ENCODE measurements at places on chromosomes 1 and 21. TPM values are rescaled to one million over a fixed set of nuclear protein-coding genes. Genes with fewer than 3 reads are reported as not detected.

DNA sequence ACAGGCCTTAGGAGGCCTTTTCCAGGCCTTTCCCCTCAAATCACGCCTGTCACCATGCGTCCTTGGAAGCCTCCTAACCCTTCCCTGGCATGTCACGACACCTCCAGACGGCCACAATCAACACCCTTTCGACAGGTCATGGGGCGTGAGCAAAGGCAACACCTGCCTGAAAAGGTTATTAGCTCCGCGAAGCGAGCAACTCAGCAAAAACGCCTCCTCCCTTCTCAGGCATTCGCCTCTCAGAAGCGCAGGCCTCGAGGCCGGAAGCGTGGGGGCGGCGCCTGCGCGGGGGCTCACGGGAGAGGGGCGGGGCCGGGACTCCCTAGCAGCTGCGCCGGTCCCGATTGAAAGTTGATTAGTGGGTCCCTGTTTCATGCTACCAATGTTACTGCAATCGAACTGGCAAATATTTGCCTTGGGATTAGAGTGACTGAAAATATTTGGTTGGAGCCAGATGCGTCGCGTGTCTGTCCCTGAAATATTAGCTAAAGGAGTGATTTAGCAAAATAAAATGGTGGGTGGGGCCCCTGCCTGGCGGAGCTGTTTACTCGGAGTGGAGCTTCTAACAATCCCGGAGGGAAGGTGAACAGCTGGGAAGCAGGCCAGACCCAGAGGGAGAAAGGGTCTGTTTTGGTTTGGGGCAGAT lies 44.9 kb downstream of the GFI1 start:
- H3K36me3 ChIP-seq, result no peaks in the 10 kb centered on the region
- H3K4me1 ChIP-seq, result peaks cover 5% of the 10 kb centered on the region
- H3K27ac ChIP-seq, result no peak overlapping the region
- H3K4me3 ChIP-seq, result no peak overlapping the region

- H3K27ac ChIP-seq, result no peak overlapping the region
- H3K36me3 ChIP-seq, result no peaks in the 10 kb centered on the region
- no peaks in the 10 kb centered on the region for H3K4me1 ChIP-seq
- H3K27me3 ChIP-seq, result no peaks in the 10 kb centered on the region
- DNase-seq, result no peak
Measured at GRCh38 chr1:105210747-105211146, 1461.0 kb downstream of the AMY1C start.

DNA sequence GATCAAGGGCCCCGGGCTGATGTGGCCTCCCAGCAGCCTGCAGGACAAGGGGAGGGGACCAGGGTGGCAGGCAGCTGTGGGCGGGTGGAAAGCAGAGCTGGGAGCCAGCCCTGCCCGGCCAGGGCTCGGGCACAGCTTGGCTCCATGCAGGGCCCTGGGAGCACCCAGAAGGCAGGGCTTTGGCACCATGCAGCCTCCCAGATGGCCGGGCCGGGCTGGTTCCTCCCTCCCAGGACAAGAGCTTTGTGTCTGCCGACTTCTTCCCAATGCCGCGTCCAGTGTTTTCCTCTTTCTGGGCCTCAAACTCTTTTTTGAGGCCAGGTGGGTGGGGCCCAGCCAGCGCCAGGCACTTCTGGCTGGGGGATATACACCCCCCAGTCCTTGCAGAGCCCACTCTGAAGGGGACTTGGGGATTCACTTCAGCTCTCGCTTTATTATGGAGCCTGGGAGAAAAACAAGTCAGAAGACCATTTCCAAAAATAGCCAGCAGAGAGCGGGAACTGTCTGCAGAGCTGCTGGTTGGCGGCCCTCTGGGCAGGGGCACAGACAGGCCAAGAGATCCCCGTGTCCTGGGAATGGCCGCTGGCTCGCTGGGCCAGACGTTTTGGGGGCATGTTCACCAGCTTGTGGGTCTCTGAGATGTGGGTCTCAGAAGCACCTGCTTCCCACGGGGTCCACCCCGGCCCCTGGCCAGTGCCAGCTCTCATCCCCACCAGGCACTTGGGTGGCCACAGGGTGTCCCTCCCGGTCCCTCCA lies 103.8 kb upstream of the ARHGEF16 start:
- no peak overlapping the region for H3K27ac ChIP-seq
- no peak for DNase-seq

GRCh38 chr1:179337288-179337687 lies 28.5 kb upstream of the AXDND1 start:
- no peaks in the 10 kb centered on the region for H3K4me1 ChIP-seq
- H3K36me3 ChIP-seq, result 0 out of 2 replicates have a peak, but pooled peaks cover 4% of the 10 kb centered on the region
- no peak overlapping the region for H3K4me3 ChIP-seq
- H3K27ac ChIP-seq, result no peak overlapping the region
- DNase-seq, result no peak
- no peaks in the 10 kb centered on the region for H3K27me3 ChIP-seq

- no peak overlapping the region for H3K4me3 ChIP-seq
- H3K36me3 ChIP-seq, result no peaks in the 10 kb centered on the region
- no peak overlapping the region for H3K27ac ChIP-seq
- H3K4me1 ChIP-seq, result no peaks in the 10 kb centered on the region
Measured at GRCh38 chr1:109598655-109599054, 20.8 kb downstream of the GNAT2 start.

GRCh38 chr1:204036882-204037655 lies 35.8 kb upstream of the SOX13 start:
- no peak overlapping the region for H3K27ac ChIP-seq
- DNase-seq, result no peak
- peaks cover 17% of the 10 kb centered on the region for H3K4me1 ChIP-seq

DNA sequence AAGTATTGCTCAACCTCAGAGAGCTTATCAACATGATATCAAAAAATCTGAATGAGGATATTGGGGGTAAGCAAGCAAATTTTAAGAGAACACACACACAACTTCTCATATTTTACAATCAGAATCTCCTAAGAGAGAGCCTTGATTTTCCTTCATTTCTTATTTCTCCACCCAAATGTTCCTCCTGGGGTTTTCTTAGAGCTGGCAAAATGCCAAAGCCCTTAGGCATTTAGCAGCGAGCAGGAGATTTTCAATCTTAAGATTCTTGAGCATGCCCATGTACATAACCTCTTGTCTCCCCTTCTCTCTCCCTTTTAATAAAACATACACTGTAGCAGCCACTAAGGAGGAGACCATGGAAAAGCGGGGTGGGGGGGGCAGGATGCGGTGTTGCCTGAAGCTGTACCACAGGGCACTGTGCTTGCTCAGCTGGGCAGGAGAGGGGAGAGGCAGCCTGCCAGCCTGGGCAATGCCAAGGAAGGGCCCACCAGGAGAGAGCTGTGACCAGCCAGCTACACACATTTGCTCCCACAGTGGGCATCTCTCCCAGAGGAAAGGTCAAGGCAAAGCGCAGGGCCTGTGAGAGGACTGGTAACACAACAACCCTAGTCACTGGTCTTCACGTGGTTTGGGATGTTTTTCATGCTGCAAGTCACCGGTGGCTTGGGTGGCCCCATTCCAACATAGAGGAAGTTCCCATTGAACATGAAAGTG lies 4.3 kb downstream of the BRINP2 start:
- no peaks in the 10 kb centered on the region for H3K36me3 ChIP-seq
- H3K27me3 ChIP-seq, result peaks cover 5% of the 10 kb centered on the region
- no peak overlapping the region for H3K27ac ChIP-seq

DNA sequence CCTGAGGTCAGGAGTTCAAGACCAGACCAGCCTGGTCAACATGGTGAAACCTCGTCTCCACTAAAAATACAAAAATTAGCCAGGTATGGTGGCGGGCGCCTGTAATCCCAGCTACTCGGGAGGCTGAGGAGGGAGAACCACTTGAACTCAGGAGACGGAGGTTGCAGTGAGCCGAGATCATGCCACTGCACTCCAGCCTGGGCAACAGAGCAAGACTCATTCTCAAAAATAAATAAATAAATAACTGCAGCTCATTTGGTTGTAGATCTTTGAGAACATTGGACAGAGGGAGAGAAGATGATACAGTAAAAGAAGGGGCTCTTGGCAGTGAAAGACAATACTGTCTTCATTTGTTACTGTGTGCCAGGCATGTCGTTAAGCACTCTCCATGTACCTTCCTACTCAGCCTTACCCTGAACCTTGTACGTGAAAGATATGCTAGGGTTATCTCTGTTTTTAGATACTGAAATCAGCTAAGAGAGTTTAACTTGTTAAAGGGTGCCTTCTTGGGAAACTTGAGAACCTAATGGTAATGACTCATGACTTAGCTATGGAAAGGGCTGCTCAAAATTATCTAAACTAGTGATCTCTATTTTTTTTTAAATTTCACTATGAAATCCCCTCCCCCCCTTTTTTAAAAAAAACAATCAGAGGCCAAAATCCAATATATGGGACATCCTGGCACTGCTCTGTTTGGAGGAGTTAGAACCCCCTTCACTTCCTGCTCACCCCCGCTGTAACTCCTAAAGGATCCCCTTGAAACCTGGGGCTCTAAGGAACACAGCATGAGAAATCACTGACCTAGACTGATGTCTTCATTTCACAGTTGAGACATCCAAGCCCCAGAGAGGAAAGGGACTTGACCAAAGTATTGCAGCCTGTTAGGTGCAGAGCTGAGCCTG lies 6.8 kb upstream of the KPNA6 start:
- no peaks in the 10 kb centered on the region for H3K27me3 ChIP-seq
- peaks cover 20% of the 10 kb centered on the region for H3K4me1 ChIP-seq
- no peak for DNase-seq
- H3K27ac ChIP-seq, result peak overlapping the region; percentile 38
- peaks cover 6% of the 10 kb centered on the region for H3K36me3 ChIP-seq
- no peak overlapping the region for H3K4me3 ChIP-seq

DNA sequence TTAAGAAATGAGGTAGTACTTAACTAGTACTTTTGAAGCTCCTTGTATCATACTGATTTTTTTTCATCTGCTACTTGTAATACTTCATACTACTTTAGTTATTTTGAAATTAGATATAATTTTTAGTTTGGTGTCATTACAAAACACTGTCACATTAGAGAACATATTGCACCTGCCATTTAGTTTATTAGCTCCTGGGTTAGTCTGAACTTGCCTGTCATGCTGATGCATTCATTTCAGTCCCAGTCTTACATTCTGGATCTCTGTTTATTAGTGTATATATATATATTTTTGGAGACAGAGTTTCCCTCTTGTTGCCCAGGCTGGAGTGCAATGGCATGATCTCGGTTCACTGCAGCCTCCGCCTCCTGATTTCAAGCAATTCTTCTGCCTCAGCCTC lies 50.3 kb downstream of the DYRK1A start:
- no peak for DNase-seq
- H3K27ac ChIP-seq, result no peak overlapping the region
- H3K4me3 ChIP-seq, result no peak overlapping the region
- H3K36me3 ChIP-seq, result no peaks in the 10 kb centered on the region

- peaks cover 29% of the 10 kb centered on the region for H3K4me1 ChIP-seq
- no peak overlapping the region for H3K27ac ChIP-seq
- no peak overlapping the region for H3K4me3 ChIP-seq
- no peaks in the 10 kb centered on the region for H3K36me3 ChIP-seq
Measured at GRCh38 chr21:42656872-42657271, 3.5 kb downstream of the PDE9A start.

- no peak overlapping the region for H3K4me3 ChIP-seq
- no peaks in the 10 kb centered on the region for H3K36me3 ChIP-seq
- no peaks in the 10 kb centered on the region for H3K4me1 ChIP-seq
- H3K27ac ChIP-seq, result no peak overlapping the region
- H3K27me3 ChIP-seq, result no peaks in the 10 kb centered on the region
Measured at GRCh38 chr21:45029298-45029947, 45.0 kb upstream of the ADARB1 start.

RGSL1 gene
- not detected for total RNA-seq

NIBAN1 gene
- 10.3 TPM for total RNA-seq

DMRTA2 gene
- total RNA-seq, result not detected

SYT11 gene
- 0.17 TPM for total RNA-seq

S100A7 gene
- total RNA-seq, result not detected

Measured in HCT116 (cell line).